NCI-H774 (cell line): ENCODE measurements at places on chromosomes 3 and 15.

- peak; percentile 54 for DNase-seq
Observed at GRCh38 chr3:8499181-8499611, 2.4 kb upstream of the LMCD1 start.

GRCh38 chr15:74799856-74800558 is 12.6 kb upstream of the LMAN1L start:
- no peak for DNase-seq

- DNase-seq = no peak
Observed at GRCh38 chr15:71792521-71792920, 17.8 kb upstream of the NR2E3 start.

DNA sequence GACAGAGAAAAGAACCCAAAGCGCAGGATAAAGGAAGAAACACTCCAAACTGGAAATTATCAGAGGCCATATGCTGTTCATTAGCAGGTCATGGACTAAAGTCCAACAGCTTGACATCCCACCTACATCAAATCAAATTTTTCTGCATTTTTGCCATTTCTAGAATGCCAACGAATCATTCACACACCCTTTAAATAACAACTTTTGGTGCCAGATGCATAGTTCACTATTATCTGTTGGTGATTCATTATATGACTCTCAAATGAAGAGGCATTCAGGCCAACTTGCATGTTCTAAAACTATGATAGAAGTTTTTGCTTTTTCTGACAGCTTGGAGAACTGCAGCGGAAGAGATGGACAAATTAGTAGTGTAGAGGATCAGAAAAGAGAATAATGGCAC is 529.8 kb upstream of the NAALADL2 start:
- no peak for DNase-seq
